ENCODE measurements at places on chromosomes 7 and 10.
A peak's percentile ranks its signal among the peaks of the same experiment; 100 is the strongest.

DNA sequence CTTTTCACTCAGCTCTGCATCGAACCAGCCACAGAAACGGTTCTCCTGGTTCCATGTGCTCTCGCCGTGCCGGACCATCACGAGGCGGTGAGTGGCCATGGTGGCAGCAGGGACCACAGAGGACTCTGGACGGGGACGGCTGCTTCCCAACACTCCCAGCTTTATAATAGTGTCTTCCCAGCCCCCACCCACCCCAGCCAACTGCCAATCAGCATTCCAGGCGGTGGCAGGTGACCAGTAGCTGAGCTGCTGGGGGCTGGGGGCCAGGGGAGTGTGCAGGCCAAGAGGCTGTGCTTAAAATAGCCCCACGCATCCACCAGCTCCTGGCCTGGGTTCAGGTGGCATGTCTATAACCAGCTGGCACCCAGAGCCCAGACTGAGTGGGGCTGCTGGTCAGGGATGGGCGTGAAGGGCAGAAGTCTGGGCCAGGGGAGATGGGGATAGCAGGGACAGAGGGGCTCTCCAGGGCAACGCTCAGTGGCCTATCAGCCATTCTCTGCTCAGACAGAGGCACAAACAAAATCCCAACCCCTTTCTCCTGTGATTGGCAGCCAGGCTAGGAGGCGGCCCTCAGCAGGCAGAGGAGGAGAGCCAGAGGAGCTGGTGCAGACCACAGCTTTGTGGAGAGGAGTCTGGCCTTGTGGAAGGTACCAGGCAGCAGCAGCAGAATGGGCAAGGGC lies at the start of gene PGAM2:
Gene PGAM2 (minus strand): TSS at position 137 of the 680 bp plus-strand sequence. CDS start 38 bp downstream, at position 99.
- DNase-seq, result peak; percentile 68

GRCh38 chr10:63977329-63977923 lies 456.2 kb downstream of the REEP3 start:
- DNase-seq, result peak; percentile 84

GRCh38 chr10:123755061-123755460 lies 88.9 kb downstream of the GPR26 start:
- no peak for DNase-seq

DNA sequence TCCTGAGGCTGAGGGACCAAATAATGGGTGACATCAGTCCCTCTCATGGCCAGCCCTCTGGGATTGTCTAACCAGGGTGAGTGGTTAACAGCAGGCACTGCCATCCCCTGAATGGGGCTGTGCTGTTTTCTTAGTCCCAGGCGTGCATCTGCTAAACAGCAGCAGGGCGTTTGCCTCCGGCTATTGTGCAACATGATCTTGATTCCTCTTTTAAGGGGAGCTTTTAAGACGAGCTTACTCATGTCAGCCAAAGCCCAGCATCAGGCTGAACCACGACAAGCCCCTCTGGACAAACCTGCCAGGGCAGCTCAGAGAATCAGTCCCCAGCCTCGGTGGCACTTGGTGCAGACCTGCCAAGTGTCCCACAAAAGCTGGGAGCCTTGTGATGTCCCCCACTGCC lies 16.2 kb upstream of the IGFBP3 start:
- no peak for DNase-seq

GRCh38 chr10:99768556-99768955 lies 13.9 kb upstream of the ABCC2 start:
- no peak for DNase-seq

- DNase-seq, result no peak
Measured at GRCh38 chr7:40331915-40332314, 197.1 kb downstream of the SUGCT start.

GRCh38 chr10:103123282-103124024 lies 69.6 kb downstream of the NT5C2 start:
- no peak for DNase-seq

DNA sequence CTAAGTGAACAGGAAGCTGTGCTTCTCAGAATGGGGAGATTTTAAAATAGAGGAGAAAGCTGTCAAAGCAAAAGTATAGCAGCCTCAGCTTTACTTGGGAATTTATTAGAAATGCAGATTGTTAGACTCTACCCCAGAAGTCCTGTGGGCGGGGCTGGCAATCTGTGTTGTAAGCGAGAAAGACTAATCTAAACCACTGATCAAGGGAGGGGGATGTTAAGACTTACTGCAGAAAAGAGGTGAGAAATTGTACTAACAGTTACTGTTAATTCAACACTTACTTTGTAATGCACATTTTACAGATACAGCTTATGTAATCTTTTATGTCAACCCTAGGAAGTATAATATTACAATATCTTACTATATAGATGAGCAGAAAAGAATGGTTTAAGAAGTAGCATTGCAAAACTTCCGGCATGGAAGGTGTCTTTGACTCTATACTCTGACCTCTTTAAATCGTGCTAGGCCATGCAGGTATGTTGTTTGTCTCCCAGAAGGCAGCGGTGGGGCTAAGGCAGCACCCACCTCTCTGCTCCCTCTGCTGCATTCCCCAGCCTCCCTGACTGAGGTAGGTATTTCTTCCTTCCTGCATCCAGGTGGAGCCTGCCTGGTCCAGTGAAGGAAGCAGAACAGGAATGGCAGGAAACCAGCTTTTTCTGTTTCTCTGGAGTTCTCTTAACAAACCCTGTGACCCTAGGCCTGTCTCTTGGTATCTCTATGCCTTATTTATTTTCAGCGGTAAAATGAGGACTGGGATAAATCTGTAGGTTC lies 462.2 kb downstream of the AUTS2 start:
- peak; percentile 70 for DNase-seq

- DNase-seq, result peak; percentile 63
Measured at GRCh38 chr7:4682621-4683042, 537 bp downstream of the FOXK1 start.

GRCh38 chr7:2521341-2521745 lies 1.8 kb downstream of the LFNG start:
- DNase-seq, result no peak

- DNase-seq, result peak; percentile 36
Measured at GRCh38 chr7:127396184-127396583, 3.7 kb upstream of the ZNF800 start.

GRCh38 chr7:105940109-105940508 lies 23.0 kb upstream of the CDHR3 start:
- DNase-seq, result no peak

- DNase-seq, result no peak
Measured at GRCh38 chr7:141693082-141693481, 8.9 kb downstream of the DENND11 start.

- DNase-seq, result no peak
Measured at GRCh38 chr7:47973739-47974138, 5.7 kb downstream of the HUS1 start.

DNA sequence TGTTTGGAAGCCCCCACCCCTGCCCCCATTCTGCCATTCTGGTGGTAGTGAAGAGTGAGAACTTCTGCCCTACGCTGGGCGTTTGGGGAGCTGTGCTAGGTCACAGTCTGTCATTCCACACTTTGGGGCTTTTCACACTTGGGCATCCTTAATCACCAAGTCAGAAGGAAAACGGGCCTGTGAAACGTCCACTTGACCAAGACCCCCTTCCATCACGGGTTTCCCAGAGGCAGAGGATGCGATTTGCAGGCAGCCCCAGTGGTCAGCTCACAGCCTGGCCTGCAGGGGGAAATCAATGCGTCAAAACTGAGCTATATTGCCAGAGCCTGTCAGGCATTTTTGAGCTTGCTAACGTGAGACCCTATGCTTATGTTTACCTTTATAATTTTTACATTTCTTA lies 663.3 kb upstream of the MGMT start:
- no peak for DNase-seq

GRCh38 chr7:50633414-50633710 lies 68.2 kb upstream of the DDC start:
- DNase-seq, result no peak

DNA sequence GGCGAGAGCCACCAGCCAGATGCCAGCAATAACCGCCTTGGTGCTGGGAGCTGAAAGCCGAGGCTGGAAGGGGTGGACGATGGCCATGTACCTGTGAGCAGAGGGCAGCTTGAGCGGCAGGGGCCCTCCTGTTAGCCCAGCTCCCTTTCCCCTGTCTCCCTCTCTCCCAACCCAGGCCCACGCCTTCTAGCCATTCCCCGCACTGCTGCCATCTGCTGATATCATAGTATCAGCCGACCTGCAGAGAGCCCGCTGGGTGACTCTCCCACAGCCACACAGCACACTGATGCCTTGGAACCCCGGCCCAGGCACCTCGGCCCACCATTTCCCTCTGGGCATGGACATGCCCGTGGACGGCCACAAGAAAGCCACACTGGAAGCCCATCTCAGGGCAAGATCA lies 1.7 kb downstream of the TACR2 start:
- DNase-seq, result no peak

GRCh38 chr7:110358028-110358427 lies 732.9 kb upstream of the LRRN3 start:
- DNase-seq, result no peak

DNA sequence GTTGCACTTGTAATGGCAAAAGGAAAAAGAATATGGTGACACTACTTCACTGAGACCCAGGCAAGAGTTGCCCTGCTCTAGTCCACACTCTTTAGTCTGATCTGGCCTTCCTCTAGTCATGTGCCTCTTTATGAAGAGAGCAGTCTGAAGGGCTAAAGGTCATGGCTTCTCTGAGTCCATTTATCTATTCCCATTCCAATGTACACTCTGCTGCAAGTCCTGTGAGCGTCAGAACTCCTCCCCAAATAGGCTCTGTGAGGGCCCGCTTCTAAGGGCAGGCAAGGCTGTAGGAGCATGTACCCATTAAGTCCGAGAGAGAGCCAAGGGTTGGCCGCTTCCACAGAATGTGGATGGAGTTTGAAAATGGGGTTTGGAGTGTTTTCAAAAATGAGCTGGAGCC lies 209.3 kb downstream of the AHR start:
- DNase-seq, result no peak

GRCh38 chr10:85147346-85148250 lies 819.2 kb downstream of the CCSER2 start:
- peak; percentile 14 for DNase-seq

GRCh38 chr7:124113045-124113444 lies 80.2 kb upstream of the TMEM229A start:
- peak; percentile 41 for DNase-seq

DNA sequence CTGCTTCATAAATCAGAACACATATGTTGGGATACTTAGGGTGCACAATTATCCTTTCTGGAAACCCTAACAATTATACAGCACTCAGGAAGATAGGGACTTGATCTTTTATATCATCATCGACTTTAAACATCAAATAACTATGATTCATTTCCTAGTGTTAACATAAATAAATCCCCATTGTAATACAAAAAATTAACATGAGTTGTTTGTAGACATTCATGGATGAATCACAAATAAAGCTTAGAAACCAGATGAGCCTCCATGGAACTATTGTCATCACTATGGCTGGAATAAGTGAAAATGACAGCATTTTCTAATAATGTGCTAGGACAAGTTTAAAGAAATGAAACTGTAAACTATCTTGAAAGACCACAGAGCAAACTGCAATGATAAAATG lies 821.7 kb downstream of the GATA3 start:
- DNase-seq, result no peak

GRCh38 chr10:63286340-63286739 lies 153.2 kb downstream of the NRBF2 start:
- DNase-seq, result no peak

- DNase-seq, result no peak
Measured at GRCh38 chr7:70380421-70381015, 751.4 kb upstream of the GALNT17 start.

DNA sequence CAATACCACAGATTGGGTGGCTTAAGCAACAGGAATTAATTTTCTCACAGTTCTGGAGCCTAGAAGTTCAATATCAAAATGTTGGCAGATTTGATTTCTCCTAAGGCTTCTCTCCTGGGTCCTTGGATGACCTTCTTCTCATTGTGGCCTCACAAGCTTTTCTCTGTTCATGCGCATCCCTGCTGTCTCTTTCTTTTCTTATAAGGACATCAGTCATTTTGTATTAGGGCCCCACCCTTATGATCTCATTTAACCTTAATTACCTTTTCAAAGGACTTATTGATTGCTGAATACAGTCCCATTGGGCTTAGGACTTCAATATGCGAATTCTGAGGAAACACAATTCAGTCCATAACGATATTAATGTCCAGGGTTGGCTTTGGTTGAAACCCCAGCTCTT lies 285.4 kb downstream of the HDAC9 start:
- no peak for DNase-seq

DNA sequence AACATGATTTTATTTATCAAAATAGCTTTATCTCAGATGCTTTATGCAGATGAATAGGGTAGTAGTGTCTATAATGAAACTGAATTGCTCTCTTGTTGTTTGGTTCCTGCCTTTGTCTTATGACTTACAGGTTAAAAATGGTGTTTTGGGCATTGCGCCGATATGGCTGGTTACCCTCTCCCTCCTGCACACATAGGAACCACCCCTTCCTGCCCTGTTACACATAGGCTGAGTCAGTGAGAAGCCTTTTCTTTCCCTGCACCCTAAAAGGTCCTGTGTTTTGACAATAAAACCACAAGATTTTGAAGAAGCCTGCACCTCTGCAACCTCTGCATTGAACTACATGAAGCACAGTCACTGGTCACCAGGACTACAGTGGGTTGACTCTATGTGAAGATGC lies 655.8 kb upstream of the ANKRD30A start:
- no peak for DNase-seq

- DNase-seq, result peak; percentile 49
Measured at GRCh38 chr10:43078986-43079273, 2.1 kb downstream of the RET start.

- no peak for DNase-seq
Measured at GRCh38 chr10:62653254-62653653, 151.3 kb upstream of the ADO start.

DNA sequence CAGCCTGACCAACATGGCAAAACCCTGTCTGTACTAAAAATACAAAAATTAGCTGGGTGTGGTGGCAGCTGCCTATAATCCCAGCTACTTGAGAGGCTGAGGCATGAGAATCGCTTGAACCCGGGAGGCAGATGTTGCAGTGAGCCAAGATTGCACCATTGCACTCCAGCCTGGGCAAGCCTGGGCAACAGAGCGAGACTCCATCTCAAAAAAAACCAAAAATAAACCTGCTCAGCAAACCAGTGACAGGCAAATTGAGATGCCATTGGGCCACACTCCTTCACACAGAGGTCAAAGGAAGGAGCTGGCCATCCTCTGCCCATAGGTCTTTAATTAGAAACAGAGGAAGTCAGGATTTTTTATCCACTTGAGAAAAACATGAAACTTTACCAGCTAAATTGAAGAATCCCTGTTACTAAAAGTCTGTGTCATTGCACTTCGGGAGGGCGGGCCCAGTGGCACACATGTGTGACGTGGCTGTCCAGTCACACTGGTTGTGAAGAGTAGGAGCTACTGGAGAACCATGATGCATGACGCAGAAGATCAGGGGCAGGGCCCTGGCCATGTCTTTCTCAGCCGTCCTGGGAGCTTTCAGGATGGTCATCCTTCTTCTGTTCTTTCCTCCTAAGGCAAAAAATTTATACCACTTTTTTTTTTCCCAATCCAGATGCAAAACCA lies 118.3 kb upstream of the ZNF438 start:
- DNase-seq, result no peak

DNA sequence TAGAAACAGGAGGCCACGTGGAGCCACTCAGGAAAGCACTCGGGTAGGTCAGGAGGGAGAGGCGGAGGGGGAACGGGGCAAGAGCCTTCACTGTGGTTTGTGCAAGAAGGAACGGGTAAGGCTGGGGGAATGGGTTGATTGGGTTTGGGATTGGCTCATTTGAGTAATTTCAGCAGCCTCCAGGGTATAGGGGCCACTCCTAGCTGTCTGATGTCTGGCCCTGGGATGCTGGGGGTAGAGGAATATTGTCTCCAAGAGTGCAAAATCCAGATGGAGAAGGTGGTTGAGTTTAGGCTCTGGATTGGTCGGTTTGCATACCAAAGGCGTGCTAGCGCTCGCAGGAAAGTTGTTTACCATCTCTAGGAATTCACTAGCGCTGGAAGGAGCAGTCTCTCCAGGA lies 47.2 kb downstream of the MYL10 start:
- no peak for DNase-seq

Data from mesendoderm (in vitro differentiated cells).